Vagina (tissue), 2 donors: ENCODE measurements at places on chromosomes 16 and 17. TPM values are rescaled to one million over a fixed set of nuclear protein-coding genes. Genes with fewer than 3 reads are reported as not detected.

- H3K27ac ChIP-seq, result no peak overlapping the region
- no peaks in the 10 kb centered on the region for H3K36me3 ChIP-seq
- no peak overlapping the region for H3K4me3 ChIP-seq
- H3K4me1 ChIP-seq, result peaks cover 84% of the 10 kb centered on the region
Measured at GRCh38 chr17:49637739-49638138, 40.2 kb downstream of the SPOP start.

DNA sequence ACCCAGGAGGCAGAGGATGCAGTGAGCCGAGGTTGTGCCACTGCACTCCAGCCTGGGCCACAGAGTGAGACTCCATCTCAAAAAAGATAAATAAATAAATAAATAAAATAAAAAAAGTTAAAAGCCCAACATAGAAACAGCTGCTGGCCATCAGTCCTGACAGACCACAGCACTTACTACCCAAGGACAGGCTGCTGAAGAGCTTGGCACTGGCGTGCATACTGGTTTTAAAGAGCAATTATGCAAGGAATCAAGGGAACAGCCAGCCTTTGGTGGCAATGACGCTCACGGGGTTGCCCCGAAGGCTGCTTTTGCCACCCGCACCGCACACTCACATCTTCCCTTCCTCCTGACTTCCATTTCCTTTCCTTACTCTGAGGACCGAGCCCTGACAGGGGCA, 4.2 kb downstream of the PLD6 start:
- H3K36me3 ChIP-seq, result no peaks in the 10 kb centered on the region
- no peak overlapping the region for H3K4me3 ChIP-seq
- no peaks in the 10 kb centered on the region for H3K27me3 ChIP-seq

- DNase-seq, result no peak
- peaks cover 19% of the 10 kb centered on the region for H3K4me1 ChIP-seq
- H3K27me3 ChIP-seq, result no peaks in the 10 kb centered on the region
- no peak overlapping the region for H3K27ac ChIP-seq
- no peak overlapping the region for H3K4me3 ChIP-seq
- peaks cover 25% of the 10 kb centered on the region for H3K36me3 ChIP-seq
Measured at GRCh38 chr17:81537856-81538555, 9.8 kb downstream of the FSCN2 start.

- no peak for DNase-seq
- no peaks in the 10 kb centered on the region for H3K36me3 ChIP-seq
Measured at GRCh38 chr17:52048137-52048898, 110.2 kb downstream of the CA10 start.

DNA sequence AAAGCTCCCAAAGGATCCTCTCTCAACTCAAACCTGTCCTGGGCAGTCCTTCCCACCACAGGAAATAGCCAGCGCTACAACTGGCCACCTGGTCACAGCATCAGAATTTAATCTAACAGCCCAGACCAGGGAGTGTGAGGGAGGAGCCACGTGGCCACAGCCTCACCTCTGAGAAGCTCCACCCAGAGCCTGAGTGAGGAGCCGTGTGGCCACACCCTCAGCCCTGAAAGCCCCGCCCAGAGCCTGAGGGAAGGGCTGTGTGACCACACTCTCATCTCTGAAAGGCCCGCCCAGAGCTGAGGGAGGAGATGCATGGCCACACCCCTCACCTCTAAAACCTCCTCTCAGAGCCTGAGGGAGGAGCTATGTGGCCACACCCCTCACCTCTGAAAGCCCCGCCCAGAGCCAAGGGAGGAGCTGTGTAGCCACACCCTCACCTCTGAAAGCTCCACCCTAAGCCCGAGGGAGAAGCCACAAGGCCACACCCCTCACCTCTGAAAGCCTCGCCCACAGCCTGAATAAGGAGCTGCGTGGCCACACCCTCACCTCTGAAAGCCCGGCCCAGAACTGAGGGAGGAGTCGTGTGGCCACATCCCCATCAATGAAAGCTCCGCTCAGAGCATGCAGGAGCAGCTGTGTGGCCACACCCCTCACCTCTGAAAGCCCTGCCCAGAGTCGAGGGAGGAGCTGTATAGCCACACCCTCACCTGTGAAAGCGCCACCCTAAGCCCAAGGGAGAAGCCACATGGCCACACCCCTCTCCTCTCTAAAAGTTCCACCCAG, 28.6 kb downstream of the SLC38A8 start:
- H3K36me3 ChIP-seq, result no peaks in the 10 kb centered on the region
- no peaks in the 10 kb centered on the region for H3K4me1 ChIP-seq
- DNase-seq, result no peak

DNA sequence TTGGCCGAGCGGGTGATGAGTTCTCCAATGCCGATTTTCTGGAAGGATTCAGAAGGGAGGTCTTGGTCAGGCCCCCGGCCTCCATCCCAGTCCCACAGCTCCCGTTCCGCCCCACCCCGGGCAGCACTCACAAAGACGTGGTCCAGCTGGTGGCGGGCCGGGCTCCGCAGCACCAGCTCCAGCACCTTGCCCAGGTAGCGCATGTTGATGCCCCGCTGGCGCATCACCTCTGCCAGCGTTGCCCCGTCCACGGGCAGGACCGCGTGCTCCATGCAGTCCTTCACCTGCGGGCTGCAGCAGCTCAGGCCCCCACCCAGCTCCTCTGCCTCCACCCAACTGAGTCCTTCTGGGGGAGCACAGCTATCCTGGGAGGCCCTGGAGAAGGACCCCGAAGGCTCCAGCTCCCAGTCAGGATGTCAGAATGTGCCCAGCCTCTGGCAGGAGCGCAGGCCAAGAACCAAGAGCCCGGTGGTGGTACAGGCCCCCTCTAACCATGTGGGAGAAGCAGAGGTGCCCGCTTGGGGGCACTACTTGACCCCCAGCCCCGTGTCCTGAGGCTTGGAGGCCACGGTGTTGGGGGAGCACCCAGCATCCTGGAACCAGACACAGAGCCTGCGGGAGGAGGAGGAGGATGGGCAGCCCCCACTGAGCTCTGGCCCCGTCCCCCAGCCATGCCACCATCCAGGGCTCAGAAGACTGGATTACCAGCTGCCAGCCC, 16.2 kb downstream of the CLUH start:
- H3K27ac ChIP-seq, result no peak overlapping the region
- H3K4me3 ChIP-seq, result no peak overlapping the region
- H3K4me1 ChIP-seq, result no peaks in the 10 kb centered on the region
- no peaks in the 10 kb centered on the region for H3K27me3 ChIP-seq
- H3K36me3 ChIP-seq, result no peaks in the 10 kb centered on the region

DNA sequence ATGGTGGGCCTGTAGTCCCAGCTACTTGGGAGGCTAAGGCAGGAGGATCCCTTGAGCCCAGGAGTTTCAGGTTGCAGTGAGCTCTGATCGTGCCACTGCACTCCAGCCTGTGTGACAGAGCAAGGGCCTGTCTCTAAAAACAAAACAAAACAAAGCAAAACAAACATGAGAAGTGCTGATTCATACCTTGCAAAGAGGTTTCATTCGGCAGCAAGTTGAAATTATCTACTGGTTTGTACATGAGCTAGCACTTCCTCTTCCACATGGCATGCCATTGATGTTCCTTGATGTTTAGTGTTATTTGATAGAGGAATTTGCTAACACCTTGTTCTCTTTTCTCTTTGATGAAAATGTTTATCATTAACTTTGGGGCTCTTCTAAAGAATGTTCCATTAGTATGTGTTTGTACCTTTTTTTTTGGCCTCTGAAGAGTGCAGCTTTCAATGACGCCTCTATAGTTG, 50.6 kb downstream of the SPECC1 start:
- H3K27ac ChIP-seq, result no peak overlapping the region
- H3K4me3 ChIP-seq, result no peak overlapping the region
- no peak for DNase-seq
- peaks cover 20% of the 10 kb centered on the region for H3K4me1 ChIP-seq

- H3K4me1 ChIP-seq, result peaks cover 3% of the 10 kb centered on the region
- no peak for DNase-seq
- H3K4me3 ChIP-seq, result no peak overlapping the region
- H3K36me3 ChIP-seq, result no peaks in the 10 kb centered on the region
- H3K27ac ChIP-seq, result no peak overlapping the region
- no peaks in the 10 kb centered on the region for H3K27me3 ChIP-seq
Measured at GRCh38 chr16:84806256-84806889, 13.4 kb upstream of the CRISPLD2 start.

- no peak for DNase-seq
- H3K27ac ChIP-seq, result no peak overlapping the region
- no peaks in the 10 kb centered on the region for H3K36me3 ChIP-seq
- H3K4me1 ChIP-seq, result no peaks in the 10 kb centered on the region
- H3K27me3 ChIP-seq, result no peaks in the 10 kb centered on the region
Measured at GRCh38 chr16:89060207-89060794, 33.4 kb upstream of the ACSF3 start.

- peaks cover 45% of the 10 kb centered on the region for H3K36me3 ChIP-seq
- H3K4me1 ChIP-seq, result no peaks in the 10 kb centered on the region
- no peak overlapping the region for H3K4me3 ChIP-seq
- DNase-seq, result no peak
- no peak overlapping the region for H3K27ac ChIP-seq
Measured at GRCh38 chr17:39270923-39271322, 45.2 kb upstream of the STAC2 start.

DNA sequence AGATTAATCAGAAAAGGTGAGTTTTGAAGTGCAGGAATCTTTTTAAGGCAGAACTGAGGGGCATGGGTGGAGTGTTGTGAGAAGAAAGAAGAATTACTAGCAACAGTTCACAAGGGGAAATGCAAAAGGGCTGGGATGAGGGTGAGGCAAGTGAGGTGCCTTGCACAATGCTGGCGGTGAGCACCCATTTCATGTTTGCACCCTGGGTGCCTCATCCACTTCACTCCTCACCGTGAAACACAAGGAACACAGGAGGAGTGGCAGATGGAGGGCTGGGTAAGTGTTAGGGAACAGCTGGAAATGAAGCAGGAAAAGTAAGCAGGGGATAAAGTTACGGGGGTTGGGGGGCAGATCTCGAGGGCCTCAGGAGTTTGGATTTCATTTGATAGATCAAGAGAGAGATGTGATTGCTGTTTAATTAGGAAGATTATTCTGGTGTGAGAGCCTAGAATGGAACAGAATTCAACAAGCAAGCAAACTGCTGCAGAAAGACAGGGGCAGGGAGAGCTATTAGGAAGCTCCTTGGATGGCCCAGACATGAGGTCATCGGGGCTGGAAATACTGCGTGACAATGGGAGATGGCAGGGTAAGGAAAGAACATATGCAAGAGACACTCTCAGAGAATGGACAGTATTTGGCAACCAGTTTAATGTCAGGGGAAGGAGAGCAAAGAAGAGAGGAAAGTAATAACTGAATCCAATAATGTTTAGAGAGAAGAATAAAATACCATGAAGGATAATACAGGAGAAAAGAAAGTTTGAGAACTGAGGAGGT, 8.3 kb upstream of the HEATR6 start:
- H3K4me3 ChIP-seq, result peak overlapping the region; percentile 11
- no peak overlapping the region for H3K27ac ChIP-seq
- no peak for DNase-seq
- H3K36me3 ChIP-seq, result no peaks in the 10 kb centered on the region
- no peaks in the 10 kb centered on the region for H3K4me1 ChIP-seq

DNA sequence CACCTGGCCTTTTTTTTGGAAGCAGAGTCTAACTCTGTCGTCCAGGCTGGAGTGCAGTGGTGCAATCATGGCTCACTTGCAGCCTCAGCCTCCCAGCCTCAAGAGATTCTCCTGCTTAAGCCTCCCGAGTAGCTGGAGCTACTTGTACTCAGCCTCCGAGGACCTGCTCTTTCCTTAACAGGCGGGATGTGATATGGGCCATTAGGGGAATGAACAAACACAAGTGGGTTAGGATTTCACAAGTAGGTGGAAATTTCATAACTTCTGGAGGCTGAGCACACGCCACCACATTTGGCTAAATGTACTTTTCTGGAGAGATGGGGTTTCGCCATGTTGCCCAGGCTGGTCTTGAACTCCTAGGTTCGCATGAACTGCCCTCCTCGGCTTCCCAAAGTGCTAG, 4.1 kb downstream of the PAM16 start:
- no peak overlapping the region for H3K4me3 ChIP-seq
- no peaks in the 10 kb centered on the region for H3K36me3 ChIP-seq
- no peak for DNase-seq

DNA sequence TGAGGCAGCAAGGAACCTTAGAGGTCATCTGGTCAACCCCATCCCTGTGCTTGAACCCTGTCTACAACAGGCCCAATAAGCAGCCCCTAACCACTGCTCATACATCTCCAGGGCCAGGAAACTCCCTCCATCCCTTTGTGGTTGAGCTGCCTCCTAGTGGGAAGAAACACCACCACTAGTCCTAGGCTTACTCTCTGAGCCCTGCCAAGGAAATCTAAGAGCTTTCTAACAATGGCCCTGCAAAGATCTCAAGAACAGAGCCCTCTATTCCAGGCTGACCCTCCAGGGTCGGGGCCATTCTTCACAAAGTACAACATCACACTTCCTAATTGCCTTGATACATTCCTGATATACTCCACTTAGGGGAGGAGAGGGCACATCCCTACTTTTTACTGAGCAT, 5.8 kb downstream of the ACLY start:
- no peaks in the 10 kb centered on the region for H3K27me3 ChIP-seq
- no peak overlapping the region for H3K27ac ChIP-seq
- no peak for DNase-seq
- H3K36me3 ChIP-seq, result peaks cover 41% of the 10 kb centered on the region

DNA sequence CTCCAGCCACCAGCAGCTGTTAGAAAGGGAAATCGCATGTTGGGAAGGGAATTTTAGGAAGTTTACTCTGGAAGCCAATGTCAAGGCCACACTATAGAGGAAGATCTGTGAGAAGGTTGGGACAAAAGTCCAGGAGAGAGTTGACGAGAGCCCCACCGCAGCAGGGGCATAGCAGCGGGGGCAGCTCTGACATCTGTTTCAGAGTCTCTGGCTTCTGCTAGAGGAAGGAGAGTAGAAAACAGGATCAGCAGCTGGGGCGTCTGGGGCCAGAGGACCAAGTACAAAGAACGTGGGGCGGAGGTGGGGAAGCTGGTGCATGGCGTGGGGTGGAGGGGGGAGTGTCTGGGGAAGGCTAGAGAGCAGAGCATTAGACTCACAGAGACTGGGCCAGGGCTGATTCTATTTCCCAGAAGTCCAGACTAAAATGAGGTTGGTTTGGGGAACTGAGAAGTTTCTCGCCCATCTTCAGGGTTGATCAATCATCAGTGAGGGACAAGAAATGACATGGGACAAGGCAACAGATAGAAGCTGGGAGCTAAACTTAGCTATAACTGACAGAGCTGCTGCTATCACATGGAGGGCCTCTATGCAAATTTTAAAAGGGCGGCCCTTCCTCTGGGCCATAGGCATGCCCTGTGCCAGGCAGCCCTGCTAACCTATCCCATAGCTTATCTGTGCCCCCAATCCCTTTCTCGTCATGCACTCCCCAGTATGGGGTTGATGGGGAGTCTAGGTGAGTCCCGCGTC, 1.2 kb downstream of the RABEP2 start:
- H3K4me1 ChIP-seq, result peaks cover 17% of the 10 kb centered on the region
- no peaks in the 10 kb centered on the region for H3K36me3 ChIP-seq
- no peak for DNase-seq
- H3K4me3 ChIP-seq, result peak overlapping the region; percentile 69

- H3K27ac ChIP-seq, result no peak overlapping the region
- H3K4me3 ChIP-seq, result no peak overlapping the region
- peaks cover under 1% of the 10 kb centered on the region for H3K4me1 ChIP-seq
- no peaks in the 10 kb centered on the region for H3K36me3 ChIP-seq
Measured at GRCh38 chr17:34974179-34974578, 6.1 kb upstream of the LIG3 start.

Gene WNK4
- total RNA-seq, result 1.2 TPM

Gene SYCE1L
- 4.2 TPM for total RNA-seq

Gene SLC47A1
- 29.7 TPM for total RNA-seq

Gene RMI2
- 0.74 TPM for total RNA-seq

Gene SAMD14
- 4.4 TPM for total RNA-seq

Gene INCA1
- total RNA-seq, result 1.7 TPM

Gene PTGES3L
- total RNA-seq, result 1.5 TPM

Gene RND2
- total RNA-seq, result 1.5 TPM

Gene MT1G
- not detected for total RNA-seq

Gene ORMDL3
- 42.7 TPM for total RNA-seq

Gene DPEP1
- not detected for total RNA-seq

Gene SLFN13
- total RNA-seq, result 6.9 TPM

Gene CCL4
- 15.0 TPM for total RNA-seq

Gene SLC7A6
- total RNA-seq, result 35.1 TPM
